COLO829 (cell line): ENCODE measurements at places on chromosomes 13 and 19.
A peak's percentile ranks its signal among the peaks of the same experiment; 100 is the strongest.

DNA sequence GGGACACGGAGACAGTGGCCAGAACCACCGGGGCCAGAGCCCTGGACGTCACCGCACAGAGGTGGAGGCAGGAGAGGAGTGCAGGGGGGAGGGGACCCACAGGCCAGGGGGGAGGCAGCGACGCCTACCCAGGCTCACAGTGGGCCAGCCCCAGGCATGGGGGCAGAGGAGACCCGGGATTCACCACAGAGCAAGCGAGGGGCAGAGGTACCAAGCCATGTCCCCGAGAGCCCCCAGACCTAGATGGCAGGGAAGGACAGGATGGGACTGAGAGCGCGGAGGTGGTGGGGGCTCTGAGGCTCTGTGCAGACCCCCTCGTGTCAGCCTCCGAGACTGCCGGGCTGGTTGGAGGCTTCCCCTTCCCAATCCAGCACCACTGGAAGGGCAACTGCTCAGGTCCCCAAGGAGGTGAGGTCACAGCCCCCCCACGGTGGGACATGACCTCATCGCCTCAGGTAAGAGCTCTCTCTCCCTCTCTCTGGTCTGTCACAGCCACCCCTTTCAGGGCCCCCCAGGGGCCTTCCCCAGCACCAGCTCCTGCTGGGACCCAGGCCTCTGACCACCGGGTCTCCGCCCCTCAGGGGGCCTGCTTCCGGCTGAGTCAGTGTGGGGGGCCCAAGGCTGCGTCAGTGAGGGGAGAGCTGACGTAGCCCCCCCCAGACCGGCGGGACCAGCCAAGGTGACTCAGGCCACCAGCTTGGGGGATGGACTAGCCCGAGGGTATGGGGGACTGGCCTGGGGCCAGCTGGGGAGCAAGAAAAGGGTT is 2.2 kb upstream of the IL11 start:
- DNase-seq = no peak

DNA sequence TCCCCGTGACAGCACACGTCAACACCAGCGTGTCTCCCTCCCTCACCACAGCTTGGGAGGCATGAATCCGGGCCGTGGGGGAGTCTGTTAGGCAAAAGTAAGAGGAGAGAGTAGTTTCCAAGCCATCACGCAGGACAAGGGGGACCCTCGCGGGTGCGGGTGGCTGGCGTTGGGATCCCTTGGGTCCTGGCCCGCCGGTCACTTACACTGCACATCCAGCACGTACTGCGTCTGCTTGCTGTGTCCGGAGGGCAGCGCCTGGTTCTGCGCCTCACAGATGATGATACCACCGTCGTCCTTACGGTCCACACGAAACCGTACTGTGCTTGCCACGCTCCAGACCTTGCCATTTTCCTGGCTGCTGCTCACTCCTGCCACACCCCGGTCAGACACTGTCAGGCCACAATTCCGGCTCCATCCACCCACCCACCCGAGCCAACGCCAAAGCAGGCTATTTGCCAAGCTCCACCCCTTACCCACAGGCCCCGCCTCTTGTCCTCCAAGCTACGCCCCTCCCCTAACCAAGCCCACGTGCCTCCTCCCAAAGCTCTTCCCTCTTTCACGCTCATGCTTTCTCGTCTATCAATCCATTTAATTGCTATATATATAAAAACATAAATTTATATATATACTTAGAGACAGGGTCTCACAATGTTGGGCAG is 6.6 kb upstream of the ZNF428 start:
- DNase-seq = peak; percentile 38

DNA sequence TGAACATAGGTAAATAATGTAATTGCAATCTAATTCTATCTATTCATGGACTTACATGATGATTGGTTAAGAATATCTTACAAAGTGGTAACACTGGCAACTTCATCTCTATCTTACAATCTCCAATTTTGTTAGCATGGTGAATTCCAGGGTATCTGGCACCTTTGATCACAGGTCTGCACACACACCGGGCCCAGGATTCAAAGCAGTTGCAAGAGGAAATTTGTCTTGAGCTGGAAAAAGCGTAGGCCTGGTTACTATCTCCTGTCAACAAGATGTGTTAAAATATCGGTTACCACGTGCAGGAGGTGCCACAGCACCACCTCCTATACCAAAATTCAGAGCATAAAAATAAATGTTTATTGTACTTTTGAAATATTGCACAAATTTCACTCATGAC is 2428.4 kb downstream of the PCDH9 start:
- no peak for DNase-seq

- DNase-seq = no peak
These were observed 22.7 kb upstream of the NAXD start for GRCh38 chr13:110592665-110593064.

DNA sequence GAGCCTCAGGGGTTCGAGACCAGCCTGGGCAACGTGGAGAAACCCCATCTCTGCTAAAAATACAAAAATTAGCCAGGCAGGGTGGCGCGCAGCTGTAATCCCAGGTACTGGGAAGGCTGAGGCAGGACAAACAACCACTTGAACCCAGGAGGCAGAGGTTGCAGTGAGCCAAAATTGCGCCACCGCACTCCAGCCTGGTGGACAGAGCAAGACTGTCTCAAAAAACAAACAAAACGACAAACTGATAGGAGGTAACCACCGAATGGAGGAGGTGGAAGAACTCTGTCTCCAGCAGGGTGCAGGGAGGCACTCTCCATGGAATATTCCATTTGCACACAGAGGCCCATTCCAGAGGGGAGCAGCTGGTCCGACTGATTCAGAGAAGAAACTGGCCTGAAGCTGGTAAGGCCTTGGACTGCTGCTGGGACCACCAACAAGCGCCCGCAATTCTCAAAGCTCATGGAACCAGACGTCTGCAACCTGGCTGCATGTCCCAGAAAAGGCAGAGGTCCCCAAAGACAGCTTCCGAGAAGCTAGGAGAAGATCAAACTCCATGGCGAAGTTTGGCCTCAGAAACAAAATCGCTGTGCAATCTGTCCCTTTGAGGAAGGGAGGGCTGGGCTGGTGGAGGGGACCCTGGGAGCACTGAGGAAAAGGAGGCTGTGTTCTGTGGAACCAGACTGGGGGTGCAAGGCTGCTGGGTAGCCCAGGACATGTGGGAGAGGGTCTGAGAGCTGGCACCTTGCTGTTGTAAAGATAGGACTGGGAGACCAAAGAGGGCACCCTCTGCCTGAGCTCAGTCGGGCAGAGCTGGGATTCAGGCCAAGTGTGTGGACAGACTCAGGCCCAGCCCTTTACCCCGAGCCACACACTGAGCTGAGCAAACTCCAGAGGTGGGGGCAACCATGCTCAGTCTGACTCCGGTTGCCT is 35.2 kb downstream of the SLC25A42 start:
- no peak for DNase-seq

GRCh38 chr13:99000137-99000536 is 22.3 kb upstream of the DOCK9 start:
- DNase-seq = no peak

DNA sequence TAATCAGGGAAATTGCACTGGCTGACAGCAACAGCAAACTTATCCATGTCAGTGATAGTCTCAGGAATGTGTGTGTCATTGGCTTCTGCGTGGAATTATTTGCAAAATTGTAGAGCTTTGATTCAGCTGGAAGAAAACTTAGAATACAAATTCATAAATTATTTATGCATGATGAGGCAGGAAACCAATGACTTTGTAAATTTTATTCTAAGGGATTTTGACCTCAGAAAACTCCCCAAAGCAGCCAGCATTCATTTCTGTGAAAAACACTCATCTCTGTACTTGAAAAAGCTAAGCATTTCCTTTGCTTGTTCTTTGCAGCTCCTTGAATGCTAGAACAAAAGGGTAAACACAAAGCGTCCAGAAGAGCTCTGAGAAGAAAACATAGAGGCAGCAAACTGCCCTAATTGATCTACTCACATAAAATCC is 162.4 kb downstream of the DCT start:
- DNase-seq = no peak

DNA sequence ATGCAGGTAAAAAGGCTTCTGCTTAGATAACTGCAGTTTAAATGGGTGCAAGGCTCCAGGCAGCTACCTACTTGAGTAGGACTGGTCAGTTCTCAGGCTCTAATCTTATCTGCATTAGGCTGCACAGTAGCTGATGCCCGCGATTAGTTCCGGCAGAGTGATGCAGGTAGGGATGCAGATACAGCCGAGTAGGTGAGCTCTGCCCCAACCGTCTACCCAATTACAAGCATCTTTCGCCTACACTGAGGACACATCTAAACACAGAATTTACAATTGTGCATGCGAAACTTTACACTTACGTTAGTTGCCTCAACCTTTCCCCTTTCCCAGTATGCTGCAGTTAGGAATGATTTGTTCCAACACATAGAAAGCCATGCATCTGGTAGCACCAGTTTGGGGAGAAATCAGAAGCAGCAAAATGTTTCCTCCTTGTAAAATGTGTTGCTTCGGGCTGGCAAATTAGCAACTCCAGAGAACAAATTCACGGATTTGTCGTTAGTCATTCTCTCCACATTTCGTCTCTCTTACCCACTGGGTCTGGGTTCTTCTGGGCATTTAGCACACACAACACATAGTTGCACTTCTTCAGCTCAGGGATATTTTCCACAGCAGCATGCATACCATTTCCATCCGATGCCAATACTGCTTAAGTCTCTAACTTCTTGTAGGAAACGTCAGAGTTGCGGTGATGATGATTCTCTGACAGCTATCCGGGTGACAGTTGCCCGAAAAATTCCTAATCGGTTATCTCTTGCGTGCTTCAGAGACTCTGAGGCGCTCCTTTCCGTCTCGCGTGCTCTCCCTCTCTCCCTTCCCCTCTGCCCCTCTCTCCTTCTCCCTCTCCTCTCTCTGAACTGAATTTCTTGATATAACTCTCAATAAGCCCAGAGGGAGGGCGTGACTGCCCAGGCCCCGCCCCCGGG is at the start of gene PCDH9:
PCDH9 (minus strand) TSS at position 856 of the 923 bp plus-strand sequence. CDS start 1,896 bp downstream, outside the sequence.
- no peak for DNase-seq

DNA sequence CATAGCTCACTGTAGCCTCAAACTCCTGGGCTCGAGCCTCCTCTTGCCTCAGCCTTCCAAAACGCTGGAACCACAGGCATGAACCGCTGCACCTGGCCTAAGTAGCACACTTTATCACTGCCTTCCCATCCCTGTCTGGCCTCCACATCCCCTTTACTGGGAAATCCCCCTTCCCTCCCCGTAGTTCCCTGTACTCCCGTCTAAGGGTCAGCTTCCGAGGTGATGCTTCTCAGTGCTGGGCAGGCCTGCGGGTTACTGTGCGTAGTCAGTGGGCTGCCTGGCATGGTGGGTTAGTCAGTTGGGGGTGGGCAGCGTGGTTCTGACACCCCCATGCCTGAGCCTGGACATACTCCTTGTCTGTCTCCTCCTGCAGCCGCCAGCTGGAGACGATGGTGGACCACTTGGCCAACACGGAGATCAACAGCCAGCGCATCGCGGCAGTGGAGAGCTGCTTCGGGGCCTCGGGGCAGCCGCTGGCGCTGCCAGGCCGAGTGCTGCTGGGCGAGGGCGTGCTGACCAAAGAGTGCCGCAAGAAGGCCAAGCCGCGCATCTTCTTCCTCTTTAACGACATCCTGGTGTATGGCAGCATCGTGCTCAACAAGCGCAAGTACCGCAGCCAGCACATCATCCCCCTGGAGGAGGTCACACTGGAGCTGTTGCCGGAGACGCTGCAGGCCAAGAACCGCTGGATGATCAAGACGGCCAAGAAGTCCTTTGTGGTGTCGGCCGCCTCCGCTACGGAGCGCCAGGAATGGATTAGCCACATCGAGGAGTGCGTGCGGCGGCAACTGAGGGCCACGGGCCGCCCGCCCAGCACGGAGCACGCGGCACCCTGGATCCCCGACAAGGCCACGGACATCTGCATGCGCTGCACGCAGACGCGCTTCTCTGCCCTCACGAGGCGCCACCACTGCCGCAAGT is 8.4 kb downstream of the PLEKHF1 start:
- no peak for DNase-seq

- DNase-seq = no peak
These were observed 60.0 kb downstream of the VWA8 start for GRCh38 chr13:41900918-41901317.

DNA sequence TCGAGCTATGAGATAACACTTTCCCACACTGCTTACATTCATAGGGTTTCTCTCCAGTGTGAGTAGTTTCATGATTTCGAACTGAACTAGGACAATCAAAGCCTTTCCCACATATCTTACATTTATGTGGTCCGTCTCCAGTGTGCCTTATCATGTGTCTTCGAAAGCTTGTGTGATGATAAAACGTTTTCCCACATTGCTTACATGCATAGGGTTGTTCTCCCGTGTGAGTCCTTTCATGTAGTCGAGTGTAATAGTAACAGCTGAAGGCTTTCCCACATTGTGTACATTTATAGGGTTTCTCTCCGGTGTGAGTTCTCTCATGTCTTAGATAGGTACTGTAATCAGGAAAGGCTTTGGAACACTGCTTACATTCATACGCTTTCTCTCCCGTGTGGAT is 16.3 kb downstream of the ZNF823 start:
- DNase-seq = no peak

DNA sequence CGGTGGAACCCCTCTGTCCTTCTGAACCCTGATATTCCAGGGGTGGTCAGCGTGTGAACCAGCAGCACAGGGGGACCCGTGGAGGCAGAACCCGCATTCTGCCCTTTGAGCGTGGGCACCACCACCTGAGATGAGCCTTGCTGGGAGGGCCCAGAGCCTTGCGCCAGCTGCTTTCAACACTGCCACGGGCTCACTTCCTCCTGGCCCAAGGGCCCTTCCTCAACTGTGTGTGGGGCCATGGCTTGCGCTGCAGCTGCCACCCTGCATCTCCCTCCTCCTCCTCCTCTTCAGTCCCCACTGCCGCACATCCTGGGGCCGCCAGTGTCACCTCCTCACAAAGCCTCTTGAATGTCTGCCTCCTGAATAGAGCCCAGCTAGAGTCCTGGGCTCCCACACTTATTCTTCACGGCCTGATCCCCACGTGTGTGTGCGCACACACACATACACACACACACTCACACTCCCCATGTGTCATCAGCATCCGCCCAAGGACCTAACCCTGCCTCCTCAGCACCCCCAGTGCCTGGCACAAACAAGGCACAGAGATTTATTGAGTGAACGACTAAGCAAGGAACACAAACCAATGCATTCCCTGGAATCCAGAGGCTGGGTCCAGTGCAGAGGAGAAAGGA is 26.9 kb upstream of the TMEM160 start:
- no peak for DNase-seq

DNA sequence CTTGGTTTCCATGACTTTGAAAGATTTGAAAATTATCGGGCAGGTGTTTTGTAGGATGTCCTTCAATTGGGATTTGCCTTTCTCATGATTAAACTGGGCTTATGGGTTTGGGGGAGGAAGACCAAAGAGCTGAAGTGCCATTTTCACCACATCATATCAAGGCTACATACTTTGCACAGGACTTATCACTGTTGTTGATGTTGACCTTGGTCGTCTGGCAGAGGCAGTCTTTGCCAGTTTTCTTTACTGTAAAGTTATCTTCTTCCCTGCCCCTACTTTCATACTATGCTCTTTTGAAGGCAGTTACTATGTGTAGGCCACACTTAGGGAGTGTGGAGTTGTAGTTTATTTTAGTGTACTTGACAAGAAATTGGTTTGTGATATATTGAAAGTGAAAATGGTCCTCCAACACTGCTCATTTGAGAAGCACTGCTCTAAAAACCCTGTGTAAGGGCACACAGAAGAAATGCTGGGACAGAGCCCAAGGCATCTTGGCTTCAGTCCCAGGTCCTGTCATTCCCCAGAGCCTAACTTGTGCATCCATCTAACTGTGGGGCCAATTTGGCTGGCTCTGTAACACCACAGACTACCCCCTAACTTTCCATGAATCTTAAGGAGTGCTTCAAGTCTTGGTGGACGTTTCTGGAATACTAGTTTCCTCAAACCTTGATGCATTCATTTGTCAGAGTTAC is 384.9 kb downstream of the KCNRG start:
- no peak for DNase-seq
